COR-L47 (cell line): ENCODE measurements at places on chromosomes 12 and 14.

DNA sequence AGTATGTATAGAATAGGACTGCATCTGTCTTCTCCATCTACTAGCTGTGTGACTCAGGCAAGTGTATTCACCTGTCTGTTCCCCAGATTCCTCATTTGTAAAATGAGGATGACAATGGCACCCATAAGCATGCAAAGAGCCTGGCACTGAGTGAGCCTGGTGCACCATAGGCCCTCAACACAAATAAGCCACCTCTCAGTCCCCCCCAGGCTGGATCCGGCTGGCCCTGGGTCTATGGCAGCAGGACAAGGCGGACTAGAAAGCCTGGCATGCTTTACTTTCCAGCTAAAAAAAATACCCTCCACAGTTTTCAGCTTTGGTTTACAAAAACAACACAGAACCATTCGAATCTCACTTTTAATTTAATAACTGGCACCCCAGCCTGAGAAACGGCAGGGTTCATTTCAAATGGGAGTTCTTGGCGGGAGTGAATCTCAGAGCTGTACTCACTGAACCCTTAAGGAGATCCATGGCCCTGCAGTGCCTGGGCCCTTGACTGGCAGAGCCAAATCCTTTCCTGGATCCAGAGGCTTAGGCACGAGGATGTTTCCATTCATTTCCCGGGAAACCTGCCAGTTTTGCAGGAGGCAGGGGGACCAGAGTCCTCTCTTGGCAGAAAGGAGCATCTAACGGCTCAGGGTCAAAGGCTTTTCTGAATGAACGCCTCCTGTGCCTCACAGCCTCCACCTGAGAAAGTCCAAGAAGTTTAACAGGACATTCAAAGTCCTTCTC is 17.7 kb downstream of the SYNE3 start:
- no peak for DNase-seq

GRCh38 chr12:121048442-121048841 is 9.4 kb upstream of the OASL start:
- no peak for DNase-seq

DNA sequence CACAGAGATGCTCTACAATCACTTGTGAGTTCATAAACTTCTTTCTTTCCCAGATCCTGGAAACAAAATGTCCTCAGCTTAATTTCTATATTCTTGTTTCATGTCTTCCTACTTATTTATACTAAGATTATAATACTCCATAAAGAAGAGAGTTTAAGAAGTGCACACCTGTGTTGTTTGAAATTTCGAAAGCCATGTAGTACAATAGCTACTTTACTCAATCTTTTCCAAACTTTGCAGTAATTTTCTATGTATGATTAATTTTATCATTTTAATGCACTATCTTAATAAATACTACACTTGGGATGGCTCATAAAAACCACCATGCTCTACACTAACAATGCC is 300 bp upstream of the TTC5 start:
- DNase-seq, result no peak

GRCh38 chr14:89330236-89331002 is 86.6 kb downstream of the FOXN3 start:
- DNase-seq, result no peak

DNA sequence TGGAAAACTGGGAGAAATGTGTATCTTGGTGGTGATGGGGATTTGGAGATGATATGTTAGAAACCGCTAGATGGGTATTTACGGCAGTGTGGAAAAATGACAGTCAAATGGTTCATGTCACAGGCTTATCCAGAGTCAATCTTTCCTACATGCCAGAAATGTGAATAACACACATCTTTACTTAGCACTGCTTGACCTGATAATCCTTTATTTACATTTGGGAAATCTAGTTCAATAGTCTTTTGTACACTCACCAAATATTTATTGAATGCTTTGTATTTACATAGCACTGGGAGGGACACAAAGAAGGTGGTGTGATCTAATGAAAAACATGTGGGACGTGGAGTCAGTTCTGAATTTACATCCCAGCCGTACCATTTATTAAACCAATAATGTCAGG is 208.2 kb downstream of the DIO2 start:
- no peak for DNase-seq

- no peak for DNase-seq
Observed at GRCh38 chr12:47024463-47024862, 55.0 kb upstream of the PCED1B start.

GRCh38 chr12:122965851-122966742 is at the start of gene ABCB9:
Gene ABCB9, minus strand, starts transcription at chr12:122966463. Its CDS starts 6,228 bp downstream, at chr12:122960235.
- peak; percentile 86 for DNase-seq

DNA sequence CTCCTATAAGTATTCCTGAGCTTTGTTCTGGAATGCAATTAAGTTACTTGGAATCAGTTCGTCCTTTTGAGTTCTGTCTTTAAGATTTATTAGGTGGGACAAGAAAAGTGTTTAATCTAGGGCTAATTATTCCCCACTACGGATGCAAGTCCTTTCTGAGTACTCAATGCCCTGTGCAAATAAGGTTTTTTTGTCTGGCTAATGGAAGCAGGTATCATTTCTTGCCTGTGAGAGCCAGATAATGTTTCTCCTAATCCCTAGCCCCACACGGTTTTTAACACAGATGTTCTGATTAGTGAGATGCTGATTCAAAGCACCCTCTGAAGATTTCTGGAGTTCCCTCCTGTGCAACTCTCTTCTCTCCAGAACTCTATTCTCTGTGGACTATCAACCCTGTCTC is 296.6 kb upstream of the PRICKLE1 start:
- no peak for DNase-seq

DNA sequence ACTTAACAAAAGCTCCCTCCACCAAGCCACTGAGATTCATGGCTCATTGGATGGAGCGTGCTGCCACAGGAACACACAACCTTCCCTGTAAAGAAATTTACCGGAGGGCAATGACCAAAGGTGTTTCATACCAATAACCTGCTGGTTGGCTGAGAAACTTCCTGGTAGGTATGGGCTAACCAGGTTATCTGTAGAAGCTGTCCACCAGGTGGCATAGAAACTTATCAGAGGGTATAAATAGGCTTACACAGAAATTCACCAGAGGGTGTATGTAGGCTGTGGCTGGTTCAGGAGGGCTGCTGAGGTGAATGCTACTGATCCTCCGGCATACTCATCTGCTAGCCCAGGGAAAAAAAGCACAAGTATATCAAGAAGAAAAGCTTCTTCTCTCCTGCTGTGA is 27.1 kb upstream of the MTERF2 start:
- peak; percentile 17 for DNase-seq

DNA sequence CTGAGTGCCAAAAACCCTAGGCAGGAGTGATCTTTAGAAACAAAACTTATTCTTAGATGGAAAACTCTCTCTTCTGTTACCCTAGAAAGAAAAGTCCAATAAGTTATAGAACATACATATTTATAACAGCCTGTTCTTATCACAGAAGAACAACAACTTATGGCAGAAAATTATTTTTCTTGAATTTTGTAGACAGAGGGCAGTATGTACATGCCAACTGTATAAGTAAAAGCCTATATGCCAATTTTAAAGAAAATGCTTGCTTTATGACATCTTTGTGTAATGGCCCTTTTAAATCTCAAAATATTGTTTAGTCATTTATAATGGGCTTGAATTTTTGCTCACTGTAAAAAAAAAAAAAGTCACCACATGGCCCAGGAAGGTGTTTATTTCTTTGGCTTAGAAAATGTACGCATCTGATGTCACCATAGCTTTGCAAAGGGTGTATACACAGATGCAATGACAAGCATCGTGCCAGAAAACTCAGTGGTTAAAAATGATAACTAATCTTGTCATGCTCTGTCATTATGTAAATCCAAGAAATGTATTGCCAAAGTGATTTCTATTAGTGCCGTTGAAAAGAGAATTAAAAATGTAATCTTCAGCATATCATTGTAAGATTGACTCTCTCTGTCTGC is 38.3 kb upstream of the GRIP1 start:
- no peak for DNase-seq

- DNase-seq, result no peak
Observed at GRCh38 chr14:72608391-72609204, 285.3 kb downstream of the DPF3 start.

DNA sequence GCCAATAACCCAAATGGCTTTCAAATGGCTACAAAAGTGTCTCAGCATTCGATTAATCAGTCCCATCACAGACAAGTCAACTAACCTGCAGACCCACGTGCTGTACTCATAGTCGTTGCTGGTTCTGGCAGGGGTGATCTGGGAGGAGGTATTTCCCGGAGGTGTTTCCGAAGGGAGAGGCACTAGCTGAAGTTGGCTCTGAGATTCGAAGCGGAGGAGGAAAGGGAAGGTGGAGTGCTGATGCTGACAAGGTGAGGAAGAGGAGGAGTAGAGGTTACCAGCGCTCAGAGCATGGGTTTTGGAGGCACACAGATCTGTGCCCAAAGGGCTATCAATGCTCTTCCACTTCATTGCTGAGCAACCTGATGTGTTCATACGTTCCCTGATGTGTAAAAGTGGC is 20.5 kb upstream of the COL2A1 start:
- no peak for DNase-seq

- DNase-seq, result no peak
Observed at GRCh38 chr12:89783359-89784060, 74.9 kb upstream of the ATP2B1 start.

DNA sequence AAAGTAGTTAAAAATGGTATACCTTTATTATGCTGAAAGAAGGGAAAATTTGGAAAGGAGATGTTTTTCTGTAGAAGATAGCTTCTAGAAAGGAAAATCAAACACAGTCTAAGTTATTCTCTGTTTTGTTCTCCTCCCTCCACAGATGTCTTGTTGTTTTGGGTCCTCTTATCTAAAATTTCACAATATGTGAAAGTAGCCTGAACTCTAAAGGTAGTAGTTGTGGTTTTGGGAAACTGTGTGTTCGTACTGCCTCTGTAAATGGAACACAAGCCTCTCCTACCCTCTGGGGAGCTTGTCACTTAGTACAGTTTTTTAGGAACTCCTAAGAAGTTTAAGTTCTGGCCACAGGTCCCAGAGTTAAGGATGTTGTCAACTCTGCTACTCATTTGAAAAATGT is 112.6 kb downstream of the CRADD start:
- DNase-seq, result no peak

DNA sequence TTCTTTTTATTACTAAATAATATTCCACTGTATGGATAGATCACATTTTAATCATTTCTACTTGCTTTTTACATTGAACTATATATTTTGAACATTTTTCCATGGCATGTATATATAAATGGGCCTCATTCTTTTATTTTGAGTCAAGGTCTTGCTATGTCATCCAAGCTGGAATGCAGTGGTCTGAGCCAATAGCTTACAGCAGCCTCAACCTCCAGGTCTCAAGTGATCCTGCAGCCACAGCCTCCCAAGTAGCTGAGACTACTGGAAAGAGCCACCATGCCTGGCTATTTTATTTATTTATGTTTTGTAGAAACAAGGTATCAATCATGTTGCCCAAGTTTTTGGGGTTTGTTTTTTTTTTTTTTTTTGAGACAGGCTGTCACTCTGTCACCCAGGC is 7.6 kb downstream of the FCF1 start:
- DNase-seq, result no peak

DNA sequence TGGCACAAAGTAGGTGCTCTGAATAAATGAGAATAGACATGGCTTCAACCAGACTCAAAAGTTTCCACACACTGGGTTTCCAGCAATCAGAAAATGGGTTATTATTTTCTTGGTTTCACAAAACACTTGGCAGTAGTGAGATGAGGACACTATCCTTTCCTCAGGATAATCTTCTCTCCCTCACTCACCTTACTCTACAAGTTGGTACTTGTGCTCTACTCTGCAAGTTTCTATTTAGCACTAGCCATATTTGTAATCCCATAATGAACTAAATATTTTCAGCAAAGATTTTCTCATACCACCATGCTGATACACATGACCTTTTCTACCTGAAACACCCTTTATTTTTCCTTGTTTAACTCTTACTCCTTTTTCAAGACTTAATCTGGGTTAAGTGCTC is 137.7 kb downstream of the FOXA1 start:
- no peak for DNase-seq

DNA sequence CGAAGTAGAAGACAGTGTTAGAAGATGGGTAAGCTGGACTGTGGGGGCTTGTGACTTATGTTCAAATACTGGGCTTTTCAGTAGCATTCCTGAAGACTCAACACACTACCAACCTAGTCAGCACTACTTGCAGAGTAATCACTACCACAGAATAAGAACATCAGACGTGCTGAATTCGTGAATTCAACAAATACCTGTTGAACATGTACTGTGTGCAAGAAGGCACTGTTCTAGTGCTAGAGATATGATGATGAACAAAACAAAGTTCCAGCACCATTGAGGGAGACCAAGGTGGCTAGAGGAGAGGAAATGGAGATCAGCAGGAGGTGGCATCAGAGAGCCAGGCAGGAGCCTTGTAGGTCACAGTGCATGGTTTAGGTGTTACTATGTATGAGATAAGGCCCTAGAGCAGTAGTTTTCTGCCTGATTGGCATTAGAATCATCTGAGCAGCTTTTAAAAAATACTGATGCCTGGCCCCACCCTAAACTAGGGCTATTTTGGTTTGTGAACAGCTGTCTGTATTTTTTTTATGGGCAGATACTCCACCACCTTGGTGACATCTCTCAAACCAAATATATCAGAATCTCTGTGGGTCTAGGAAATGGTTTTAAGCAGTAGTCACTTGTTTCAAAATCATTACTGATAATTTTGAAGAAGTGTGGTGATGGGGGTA is 26.8 kb downstream of the FERMT2 start:
- DNase-seq, result no peak

- no peak for DNase-seq
Observed at GRCh38 chr12:93847517-93848474, 170.6 kb downstream of the CRADD start.

DNA sequence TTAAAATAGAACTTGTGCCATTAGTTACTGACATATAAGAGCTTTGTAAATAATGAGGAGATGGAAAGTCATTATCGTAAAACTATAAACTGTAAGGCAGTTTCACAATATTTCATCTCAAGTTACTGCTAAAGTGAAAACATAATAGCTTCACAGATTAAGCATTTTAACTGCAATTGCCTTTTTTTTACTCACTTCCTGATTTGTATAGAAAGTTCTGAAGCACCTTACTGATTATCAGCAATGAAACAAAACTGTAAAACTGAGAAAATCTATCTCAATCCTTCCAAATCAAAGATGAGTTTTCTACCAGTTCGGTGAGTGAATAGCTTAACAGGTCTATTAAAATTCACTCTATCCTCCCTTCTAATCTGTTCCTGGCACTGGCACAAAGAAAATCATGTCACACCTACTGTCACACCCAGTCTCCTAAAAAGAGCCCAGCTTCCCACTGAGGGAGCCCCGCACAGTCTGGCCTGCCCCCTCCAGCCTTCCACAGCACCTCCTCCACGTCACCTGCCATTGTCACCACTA is 161.4 kb upstream of the ABCD2 start:
- DNase-seq, result peak; percentile 68

- DNase-seq, result no peak
Observed at GRCh38 chr12:53950437-53950773, 4.3 kb upstream of the HOXC12 start.

DNA sequence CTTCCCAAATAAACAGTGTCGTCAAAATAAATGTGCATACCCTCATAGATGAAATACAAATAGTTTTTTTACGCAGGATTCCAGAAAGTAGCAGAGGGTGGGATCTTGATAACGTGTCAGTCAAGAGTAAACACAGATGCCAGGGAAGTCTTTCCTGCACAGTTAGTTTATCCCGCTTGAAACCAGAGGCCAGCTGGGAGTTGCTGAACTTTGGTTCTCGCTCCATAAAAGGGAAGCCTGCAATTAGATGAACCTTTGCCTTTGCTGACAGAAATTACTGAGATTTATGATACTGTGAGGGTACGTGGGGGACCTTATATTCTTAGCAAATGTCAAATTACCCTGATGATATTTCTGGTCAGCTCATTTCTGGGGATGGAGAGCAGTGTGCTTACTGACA is 18.9 kb downstream of the FAR2 start:
- DNase-seq, result no peak

- DNase-seq, result no peak
Observed at GRCh38 chr14:51575349-51576116, 76.2 kb upstream of the FRMD6 start.

GRCh38 chr12:62434494-62435302 is 31.9 kb upstream of the MON2 start:
- no peak for DNase-seq
